ENCODE measurements at places on chromosomes 2 and 18. TPM values are rescaled to one million over a fixed set of nuclear protein-coding genes. Genes with fewer than 3 reads are reported as not detected.

The OSBPL6 gene
- 5.0 TPM for total RNA-seq

The MAP2 gene
- total RNA-seq = 5.5 TPM

The IL1F10 gene
- not detected for total RNA-seq

The CHRNA1 gene
- total RNA-seq = 1.8 TPM

The BOD1L2 gene
- total RNA-seq = not detected

The GDF7 gene
- 0.56 TPM for total RNA-seq

The CHST9 gene
- 12.2 TPM for total RNA-seq

Data from heart left ventricle (tissue), 16 donors.